Cerebellar nuclear complex (tissue), 1 donor: ENCODE measurements at places on chromosomes 3 and 15.

GRCh38 chr3:43071313-43071893 is 34.5 kb downstream of the POMGNT2 start:
- DNase-seq = no peak

DNA sequence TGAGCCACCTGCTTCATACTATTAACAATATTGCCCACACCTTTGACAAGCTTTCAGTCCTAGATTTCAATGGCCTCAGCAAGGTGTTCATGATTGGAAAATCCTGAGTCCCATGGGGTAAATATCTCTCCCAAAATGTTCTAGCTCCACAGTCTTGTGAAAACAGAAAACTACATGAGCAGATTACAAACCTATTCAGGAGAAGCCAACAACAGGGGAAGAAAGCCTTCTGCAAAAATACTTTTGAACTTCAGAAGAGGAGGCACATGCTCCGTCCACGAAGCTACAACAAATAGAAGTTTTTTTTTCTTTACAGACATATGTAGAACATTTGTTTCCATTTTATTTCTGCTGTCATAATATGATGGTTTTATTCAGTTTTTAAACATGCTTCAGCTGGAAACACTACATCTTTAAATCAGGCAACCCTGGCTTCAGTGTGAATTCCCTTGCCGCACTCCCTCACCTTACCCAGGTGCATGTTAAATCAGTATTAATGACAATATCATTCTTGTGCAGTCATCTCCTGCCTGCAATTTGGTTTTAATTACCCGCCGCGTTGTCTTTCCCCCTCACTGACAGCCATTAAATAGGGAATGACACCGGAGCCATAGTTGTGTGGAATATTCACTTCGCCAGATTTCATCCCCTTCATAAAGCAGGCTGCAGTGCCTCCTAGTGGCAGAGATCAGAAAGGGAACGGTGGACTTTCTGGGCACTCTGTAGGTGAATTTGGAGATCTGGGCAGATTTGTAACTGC is 725.5 kb upstream of the ARRDC4 start:
- no peak for DNase-seq

- DNase-seq = no peak
Measured at GRCh38 chr3:196117809-196118208, 35.9 kb upstream of the TFRC start.

DNA sequence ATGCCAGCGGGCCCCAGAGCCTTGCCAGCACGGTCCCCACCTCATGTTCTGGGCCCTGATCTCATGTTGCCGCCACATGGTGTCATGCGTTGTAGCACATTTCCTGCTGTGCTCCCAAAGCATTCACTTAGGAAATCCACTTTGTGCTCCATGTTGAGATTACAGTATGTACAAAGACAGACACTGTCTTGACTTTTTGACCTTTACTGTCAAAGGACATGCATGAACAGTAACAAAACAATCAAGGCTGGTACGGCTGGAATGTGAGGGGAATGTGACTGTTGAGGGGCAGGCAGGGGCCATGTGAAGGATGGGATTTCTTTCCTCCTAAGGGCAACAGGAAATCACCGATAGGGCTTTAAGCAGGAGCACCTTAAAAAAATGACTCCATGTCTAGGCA is 53.3 kb upstream of the RPL32 start:
- no peak for DNase-seq

- DNase-seq = no peak
Measured at GRCh38 chr3:82561784-82562183, 800.3 kb upstream of the GBE1 start.

DNA sequence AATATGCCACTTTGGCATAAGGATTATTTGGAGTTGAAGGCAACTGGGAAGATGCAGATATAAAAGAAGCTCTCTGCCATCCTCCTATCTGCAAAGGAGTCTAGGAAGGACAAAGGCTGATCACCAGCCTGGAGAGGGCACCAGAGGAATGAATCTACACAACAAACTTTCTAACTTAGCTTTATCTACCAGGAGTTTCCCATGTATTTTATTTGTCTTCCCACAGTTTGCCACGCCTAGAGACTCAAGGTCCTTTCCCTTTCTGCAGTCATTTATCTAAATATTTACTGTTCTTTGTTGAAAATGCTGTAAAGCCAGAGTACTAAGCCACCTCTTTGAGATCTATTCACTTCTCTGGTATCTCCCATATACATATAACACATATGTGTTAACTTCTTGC is 32.2 kb downstream of the GPR176 start:
- no peak for DNase-seq

- no peak for DNase-seq
Measured at GRCh38 chr3:131717493-131717892, 214.7 kb upstream of the MRPL3 start.

- no peak for DNase-seq
Measured at GRCh38 chr3:184848934-184849333, 37.0 kb downstream of the VPS8 start.

GRCh38 chr3:25427563-25427941 is 511 bp upstream of the RARB start:
- no peak for DNase-seq

DNA sequence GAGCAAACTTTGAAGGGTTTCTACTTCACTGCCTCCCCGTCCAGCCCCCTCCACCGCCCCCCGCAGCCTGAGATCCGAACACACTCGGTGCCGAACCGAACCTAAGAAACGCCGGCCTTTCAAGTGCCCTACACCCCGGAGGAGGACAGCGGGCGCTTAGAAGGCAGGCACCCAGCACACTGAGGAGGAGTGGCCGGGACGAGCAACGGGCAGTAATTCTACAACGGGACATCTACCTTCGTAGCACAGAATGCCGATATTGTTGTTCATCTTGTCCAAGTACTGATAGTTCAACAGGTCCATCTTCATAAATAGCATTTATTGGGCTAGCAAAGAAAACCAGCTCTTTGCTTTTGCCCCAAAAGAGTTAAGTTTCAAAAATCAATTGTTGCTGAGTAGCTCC is 513 bp downstream of the VGLL4 start:
- DNase-seq = no peak
